EL (cell line): ENCODE measurements at places on chromosomes 4 and X.

GRCh38 chrX:153819384-153820040, 10.8 kb downstream of the PDZD4 start:
- DNase-seq, result no peak

DNA sequence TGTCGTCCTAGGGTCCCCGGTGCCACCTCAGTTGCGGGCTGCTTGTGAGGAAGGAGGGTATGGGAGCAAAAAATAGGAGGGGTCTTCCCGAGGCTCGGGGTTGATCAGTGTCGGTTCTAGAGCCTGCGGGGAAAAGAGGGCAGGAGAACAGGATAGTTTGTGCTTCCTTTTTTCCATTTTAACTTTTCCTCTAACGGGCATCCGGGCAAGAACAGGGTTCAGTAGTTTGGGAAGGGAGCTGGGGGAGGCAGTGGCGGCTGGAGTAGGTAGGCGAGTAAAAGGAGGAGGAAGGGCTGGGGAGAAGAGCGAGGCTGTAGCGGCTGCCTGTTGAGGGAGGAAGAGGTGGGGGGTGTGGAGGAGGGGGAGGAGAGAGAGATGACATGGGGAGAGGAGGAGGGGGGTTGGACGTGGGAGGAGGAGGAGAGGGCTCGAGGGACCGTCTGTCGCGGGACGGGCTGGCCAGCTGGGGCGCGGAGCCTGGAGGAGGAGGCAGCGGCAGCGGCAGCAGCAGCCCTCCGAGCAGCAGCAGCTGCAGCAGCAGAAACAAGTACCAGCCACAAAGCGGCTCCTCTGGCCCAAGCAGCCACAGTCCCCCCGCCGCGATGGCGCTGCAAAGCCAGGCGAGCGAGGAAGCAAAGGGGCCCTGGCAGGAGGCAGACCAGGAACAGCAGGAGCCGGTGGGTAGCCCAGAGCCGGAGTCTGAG, at the start of gene SLC16A2:
SLC16A2 (plus strand) TSS at position 458 of the 704 bp plus-strand sequence; CDS start at position 603, 145 bp downstream.
- peak; percentile 84 for DNase-seq

DNA sequence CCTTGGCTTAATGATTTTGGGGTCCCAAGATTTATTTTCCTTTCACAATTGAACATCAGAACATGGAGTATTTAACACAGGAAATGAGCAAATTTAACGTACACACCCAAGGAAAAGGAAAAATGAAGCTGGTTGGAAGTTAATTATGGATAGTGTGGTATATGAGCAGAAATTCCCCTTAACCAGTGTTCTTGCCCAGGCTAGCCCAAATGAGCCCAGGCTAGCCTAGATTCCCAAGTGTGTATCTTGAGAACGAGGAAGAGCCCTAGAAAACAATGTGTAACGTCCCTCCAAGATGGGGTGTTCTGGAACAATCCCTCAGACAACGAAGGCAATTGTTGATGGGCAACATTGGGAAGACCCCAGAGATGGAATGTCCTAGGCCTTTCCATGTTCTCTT, 33.7 kb downstream of the XG start:
- no peak for DNase-seq

- DNase-seq, result peak; percentile 66
Observed at GRCh38 chr4:156751486-156751885, 220.1 kb downstream of the PDGFC start.

DNA sequence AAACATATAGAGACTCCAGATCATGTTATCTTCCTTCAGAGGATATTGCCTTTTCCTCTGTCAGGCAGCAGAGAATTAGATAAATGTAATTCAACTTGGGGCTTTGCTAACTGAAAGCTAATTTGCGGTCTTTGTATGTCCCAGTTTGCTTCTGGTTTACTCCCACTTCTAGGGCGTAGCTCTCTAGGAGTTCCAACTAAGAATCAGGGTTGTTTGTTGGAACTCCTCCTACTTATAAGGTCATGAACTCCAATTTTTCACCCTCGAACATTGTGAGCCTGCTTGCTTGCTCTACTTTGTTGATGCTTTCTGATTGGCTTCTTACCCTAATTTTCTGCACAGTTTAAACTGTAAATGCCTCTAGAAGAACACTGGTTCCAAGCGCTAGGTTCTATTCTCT, 66.1 kb downstream of the FMR1NB start:
- DNase-seq, result no peak

GRCh38 chr4:176217510-176217909, 22.1 kb upstream of the SPATA4 start:
- DNase-seq, result no peak

- no peak for DNase-seq
Observed at GRCh38 chr4:140901736-140902336, 145.7 kb upstream of the TBC1D9 start.

- peak; percentile 68 for DNase-seq
Observed at GRCh38 chr4:170388255-170388654, 298.5 kb upstream of the AADAT start.

GRCh38 chr4:142407596-142407995, 438.5 kb downstream of the INPP4B start:
- DNase-seq, result peak; percentile 51

- peak; percentile 7 for DNase-seq
Observed at GRCh38 chrX:19990151-19990555, 708 bp downstream of the BCLAF3 start.

GRCh38 chr4:58761563-58761962, 1651.4 kb upstream of the IGFBP7 start:
- DNase-seq, result no peak

DNA sequence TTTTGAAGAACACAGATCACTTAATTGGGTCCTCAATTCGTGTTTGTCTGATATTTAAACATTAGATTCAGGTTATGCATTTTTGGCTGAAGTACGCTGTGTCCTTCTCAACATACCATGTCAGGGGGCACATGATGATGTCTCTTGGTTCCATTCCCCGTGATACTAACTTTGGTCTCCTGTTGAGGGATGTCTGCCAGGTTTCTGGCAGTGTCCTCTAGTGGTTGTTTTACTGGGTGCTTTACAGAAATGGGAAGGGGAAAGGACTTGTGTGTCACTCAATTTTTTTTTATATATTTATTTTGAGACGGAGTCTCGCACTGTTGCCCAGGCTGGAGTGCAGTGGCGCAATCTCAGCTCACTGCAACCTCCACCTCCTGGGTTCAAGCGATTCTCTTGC, 58.2 kb downstream of the WWC2 start:
- no peak for DNase-seq

GRCh38 chr4:48224606-48225005, 45.0 kb downstream of the TEC start:
- DNase-seq, result no peak

DNA sequence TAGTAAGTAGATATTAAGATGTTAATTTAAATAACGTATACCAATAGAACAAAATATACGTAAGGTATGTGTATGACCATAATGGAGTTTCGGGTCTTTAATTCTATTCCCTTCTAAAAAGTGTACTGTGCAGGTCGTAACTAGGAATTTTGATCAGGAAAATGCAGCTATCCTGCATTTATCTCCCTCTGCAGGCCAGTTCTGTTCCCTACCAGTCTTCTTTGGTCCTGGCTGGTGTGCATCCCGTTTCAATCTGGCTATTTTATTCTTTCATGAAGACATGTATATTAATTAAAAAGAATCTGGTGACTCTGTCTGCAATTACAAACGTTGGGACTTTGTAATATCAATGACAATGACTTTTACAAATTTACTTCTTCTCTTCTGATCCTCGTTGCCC, 534.1 kb upstream of the AADAT start:
- DNase-seq, result no peak

DNA sequence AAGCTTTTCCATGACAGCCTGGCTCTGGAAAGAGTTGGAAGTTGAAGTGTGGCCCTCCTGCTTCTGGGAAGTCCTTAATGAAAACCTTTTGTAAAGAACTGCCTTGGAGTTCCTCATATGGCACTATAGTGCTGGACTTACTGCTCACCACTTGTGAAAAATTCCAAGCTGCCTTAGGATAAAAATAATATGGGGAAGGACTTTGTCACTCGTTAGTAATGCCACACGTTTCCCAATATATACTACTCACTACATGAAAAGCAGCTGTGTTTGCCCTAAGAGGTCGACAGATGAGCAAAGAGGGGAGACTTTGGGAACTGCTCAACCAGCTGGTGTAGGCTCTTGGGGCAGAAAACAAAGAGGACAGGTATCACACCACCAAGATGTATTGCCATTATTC, 11.7 kb downstream of the OPHN1 start:
- no peak for DNase-seq
